ENCODE measurements at places on chromosomes 2 and 18.

DNA sequence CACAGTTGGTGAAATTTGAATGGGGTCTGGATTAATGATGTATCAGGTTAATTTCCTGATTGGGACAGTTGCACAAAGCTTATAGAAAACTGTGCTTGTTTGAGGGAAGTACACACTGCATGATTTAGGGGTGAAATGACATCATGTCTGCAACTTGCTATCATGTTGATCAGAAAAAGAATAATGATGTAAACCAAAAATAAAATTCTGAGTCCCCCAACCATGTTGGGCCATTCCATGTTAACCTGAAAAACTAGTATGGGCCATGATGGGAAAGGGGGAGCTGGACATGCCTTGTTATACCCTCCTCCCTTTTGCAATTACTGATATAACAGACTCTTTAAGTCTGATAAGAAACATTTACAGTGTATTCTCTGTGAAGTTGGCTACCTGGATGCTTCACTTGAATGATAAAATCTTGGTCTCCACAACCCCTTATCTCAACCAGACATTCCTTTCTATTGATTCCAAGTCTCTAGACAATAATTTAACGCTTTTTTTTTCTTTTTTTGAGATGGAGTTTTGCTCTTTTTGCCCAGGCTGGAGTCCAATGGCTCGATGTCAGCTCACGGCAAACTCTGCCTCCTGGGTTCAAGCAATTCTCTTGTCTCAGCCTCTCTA, 4.2 kb upstream of the INO80B start:
- no peak for DNase-seq

DNA sequence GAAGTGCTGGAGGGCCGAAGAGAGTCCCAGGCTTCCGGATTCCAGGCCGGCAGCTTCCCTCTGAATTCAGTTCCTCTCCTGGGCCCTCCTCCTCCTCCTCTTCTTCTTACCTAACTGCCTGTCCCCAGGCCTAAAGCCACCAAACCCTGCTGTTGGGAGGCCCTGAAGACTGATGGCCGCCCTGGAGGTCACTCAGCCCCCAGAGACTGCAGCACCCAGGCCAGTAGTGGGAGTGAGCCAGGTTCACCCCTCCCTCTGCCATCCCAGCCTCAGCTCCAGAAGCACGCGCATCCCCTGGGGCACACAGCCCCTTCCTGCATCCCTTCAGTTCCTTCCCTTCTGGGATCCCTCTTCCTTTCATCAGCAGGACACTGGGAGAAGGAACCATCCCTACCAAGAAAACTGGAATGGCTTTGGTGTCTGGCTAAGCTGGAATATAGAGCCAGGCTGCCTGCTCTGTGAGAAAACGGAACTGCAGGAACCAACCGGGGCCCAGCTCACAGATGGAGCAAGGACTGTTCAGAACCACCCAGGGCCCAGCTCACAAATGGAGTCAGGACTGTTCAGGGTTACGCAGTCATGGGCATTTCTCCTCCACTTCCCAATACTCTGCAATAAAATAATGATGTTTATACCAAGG, 127.4 kb downstream of the NDUFA10 start:
- DNase-seq: no peak

DNA sequence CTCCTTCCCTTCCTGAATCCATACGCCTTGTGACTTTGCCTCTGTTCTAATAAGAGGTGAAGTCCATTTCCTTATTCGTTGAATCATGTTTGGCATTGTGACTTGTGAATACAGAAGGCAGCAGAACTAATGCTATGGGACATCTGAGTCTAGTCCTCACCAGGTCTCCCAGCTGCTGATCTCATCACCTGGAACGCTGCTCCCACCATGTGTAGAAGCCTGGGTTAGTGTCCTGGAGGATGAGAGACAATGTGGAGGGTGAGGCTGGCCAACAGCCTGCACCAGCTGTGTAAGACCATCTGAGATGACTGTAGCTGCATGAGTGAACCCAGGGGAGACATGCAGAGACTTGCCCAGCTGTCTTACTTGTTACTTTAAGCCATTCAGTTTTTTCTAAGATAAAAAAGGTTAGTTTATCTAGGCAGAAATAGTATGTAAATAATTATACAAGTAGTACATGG, 3.5 kb upstream of the HAAO start:
- DNase-seq: no peak

- no peak for DNase-seq
Measured at GRCh38 chr2:206764673-206765241, 371 bp downstream of the MDH1B start.

DNA sequence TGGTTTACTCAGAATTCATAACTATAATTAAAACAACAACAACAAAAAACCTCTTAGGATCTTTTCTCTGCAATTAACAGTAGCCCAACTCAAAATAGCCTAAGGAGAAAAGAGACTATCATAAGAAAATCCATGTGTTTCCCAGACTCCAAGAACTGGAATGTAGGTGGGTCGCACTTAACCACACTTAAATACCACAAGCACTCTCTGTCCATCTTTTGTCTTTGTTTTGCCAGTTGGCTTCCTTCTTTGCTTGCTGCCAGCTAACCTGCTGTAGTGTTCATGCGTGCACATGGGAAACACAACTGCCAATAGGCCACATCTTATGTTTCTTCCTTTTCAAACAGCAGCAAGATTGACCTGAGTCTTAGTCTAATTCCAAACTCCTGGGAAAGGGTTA, 24.1 kb upstream of the ACVR1 start:
- DNase-seq: no peak

- no peak for DNase-seq
Measured at GRCh38 chr2:240319221-240319854, 116.1 kb upstream of the GPC1 start.

- DNase-seq: no peak
Measured at GRCh38 chr18:59700535-59700967, 3.3 kb upstream of the CCBE1 start.

- no peak for DNase-seq
Measured at GRCh38 chr18:28350821-28351220, 173.9 kb upstream of the CDH2 start.

DNA sequence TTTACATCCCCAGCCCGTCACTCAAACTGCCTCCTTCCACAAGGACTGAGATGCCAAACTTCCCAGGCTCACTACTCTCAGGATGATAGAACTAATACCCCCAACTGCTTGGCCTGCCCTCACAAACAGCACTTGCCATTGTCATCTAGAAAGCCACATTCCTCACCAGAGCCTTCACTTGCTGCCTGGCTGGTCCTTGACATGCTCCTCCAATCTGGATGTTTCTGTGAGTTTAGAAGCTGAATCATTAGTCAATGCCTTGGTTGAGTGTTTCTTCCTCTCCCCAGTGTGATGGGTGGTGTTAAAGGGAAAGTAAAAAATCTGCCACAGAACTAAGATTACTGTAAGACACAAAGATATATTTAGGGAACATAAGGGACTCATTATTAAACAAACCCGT, 52.5 kb downstream of the MARCHF4 start:
- no peak for DNase-seq

GRCh38 chr18:6980363-6980762, 137.2 kb downstream of the LAMA1 start:
- DNase-seq: no peak

DNA sequence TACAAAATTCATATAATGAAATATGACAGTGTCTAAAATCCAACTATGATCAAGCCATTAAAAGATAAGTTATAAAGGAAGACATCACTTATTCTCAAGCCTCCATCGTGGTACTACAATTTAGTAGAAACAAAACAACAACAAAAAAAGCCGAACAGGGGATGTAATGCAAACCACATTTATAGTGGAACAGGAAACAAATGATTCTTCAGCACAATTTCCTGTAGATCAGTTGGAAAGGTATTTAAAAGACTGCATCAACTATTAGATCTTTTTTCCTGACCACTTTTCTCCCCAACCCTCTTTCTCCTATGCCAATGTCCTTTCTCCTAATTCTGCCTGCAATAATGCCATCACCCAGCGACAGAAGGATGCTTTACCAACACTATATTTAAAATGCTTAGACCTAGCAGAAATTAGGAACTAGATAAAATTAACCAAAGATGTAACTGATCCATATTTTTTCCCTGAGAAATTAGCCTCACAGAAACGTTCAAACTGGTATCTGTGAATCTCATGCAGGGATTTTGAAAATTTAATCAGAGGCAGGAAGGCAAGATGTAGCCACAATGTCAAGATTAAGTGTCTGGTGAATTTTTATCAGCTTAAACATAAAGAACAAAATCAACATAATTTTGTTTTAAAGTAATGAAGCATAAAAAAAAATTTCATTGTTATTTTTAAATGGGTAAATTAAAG, 271.4 kb downstream of the TCF4 start:
- DNase-seq: no peak

DNA sequence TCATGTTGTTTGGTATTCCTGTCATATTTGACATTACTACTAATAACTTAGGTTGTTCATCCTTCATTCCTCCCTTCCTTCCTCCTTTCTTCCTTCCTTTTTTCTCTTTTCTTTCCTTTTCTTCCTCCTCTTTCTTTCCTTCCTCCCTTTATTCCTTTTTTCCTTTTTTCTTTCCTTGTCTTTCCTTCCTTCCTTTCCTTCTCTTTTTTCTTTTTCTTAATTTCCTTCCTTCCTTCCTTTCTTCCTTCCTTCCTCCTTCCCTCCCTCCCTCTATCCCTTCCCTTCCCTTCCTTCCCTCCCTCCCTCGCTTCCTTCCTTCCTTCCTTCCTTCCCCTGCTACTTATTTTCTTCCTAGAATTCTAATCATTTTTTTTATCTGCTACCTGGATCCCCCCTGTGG, 66.1 kb downstream of the CTNNA2 start:
- no peak for DNase-seq

- DNase-seq: no peak
Measured at GRCh38 chr2:217064234-217065011, 204.6 kb upstream of the TNP1 start.

- no peak for DNase-seq
Measured at GRCh38 chr2:118268268-118268667, 180.0 kb downstream of the INSIG2 start.

DNA sequence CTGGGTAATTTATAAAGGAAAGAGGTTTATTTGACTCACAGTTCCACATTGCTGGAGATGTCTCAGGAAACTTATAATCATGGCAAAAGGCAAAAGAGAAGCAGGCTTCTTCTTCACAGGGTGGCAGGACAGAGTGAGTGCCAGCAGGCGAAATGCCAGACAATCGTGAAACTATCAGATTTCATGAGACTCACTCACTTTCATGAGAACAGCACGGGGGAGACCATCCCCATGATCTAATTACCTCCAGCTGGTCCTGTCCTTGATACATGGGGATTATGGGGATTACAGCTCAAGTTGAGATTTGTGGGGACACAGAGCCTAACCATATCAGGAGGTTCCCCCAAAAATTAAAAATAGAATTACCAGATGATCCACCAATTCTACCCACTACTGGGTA, 675.5 kb upstream of the SLC8A1 start:
- DNase-seq: no peak

GRCh38 chr2:117785740-117786139, 28.8 kb upstream of the DDX18 start:
- peak; percentile 12 for DNase-seq

- DNase-seq: no peak
Measured at GRCh38 chr2:179793238-179793637, 68.2 kb downstream of the ZNF385B start.

DNA sequence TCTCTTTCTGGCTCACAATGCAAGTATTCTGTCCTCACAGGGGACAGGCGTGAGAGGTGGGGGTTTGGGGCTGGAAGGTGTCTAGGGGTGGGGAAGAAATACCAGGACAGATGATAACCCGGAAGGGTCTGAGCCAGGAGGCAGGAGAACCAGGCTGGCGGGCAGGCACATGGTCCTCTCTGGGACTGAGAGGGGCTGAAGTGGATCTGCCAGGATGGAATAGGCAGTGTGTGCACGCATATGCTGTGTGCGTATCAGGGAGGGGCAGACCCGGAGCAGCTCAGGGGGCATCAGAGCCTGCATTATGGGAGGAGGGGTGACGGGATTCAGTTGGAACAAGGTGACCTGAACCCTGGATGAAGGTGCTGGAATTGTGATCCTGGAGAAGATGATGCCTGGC, 157.3 kb downstream of the DYSF start:
- no peak for DNase-seq

DNA sequence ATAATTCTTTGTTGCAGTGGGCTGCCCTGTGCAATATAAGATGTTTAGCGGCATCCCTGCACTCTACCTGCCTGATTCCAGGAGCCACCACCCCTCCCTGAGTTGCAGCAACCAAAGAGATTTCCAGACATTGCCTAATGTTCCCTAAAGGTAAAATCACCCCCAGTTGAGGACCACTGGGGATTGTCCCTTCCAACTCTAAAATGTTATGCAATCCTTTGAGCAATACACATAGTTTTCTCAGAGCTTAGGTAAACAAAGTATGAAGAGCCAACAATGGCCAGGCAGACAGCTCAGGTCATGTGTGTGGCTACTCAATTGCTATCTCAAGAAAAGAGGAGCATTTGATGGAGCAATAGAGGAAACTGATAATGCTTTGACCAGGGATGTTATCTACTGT, 87.0 kb downstream of the XDH start:
- DNase-seq: no peak

GRCh38 chr2:175019566-175020327, 14.6 kb upstream of the CHN1 start:
- no peak for DNase-seq

DNA sequence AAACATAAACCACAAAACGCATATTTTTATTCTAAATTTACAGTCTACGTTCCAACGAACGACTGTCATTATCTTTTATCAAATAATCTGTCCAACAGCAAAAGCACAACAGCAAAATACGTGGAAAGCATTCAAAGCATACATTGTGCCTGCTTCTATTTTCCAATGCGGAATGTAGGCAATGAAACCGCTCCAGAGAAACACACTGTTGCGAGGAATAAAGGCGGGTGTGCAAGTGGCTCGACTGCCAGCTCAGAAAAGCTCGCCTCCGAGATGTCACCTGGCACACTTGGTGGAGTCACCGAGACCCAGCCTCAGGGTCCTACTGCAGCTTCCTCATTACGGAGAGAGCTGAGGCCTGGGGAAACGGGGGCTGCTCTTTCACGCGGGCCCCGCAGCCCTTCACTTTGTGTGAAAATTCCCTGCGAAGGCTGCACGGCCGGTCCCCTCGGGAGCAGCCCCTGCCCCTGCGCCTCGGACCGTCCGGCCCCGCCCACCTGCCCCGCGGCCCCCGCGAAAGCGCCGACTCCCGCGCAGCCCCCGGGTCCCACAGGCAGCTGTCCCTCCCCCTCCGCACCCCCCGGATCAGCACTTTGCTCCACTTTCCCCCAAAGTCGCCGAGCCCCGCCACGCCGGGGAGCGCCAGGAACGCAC, 752 bp downstream of the MGAT4A start:
- DNase-seq: no peak

DNA sequence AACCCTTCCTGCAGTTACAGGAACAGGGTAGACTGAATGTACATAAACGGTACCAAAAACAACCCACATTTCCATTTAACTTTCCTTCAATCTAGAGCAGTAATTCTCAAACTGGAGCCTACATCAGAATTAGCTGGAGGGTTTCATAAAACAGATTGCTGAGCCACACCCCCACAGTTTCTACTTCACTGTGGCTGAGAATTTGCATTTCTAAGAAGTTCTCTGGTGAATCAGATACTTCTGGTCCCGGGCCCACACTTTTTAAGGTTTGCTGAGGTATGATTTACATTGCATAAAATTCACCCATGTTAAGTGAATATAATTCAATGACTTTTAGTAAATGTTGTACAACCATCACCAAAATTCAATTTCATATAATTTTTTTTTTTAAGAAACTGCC, 113.7 kb downstream of the SRBD1 start:
- DNase-seq: no peak

GRCh38 chr2:40721595-40721994, 269.7 kb upstream of the SLC8A1 start:
- no peak for DNase-seq

GRCh38 chr18:76859474-76860339, 37.4 kb downstream of the ZNF236 start:
- no peak for DNase-seq

- DNase-seq: peak; percentile 40
Measured at GRCh38 chr2:178193823-178194599, at the start of gene OSBPL6. TSS of gene OSBPL6 (plus strand) at chr2:178194512. CDS start at chr2:178306185, 111,673 bp downstream.
